ENCODE measurements at places on chromosomes 5 and 9. TPM values are rescaled to one million over a fixed set of nuclear protein-coding genes. Genes with fewer than 3 reads are reported as not detected.

CACNA1B gene
- 0.05 TPM for total RNA-seq

PCDHA1 gene
- 0.10 TPM for total RNA-seq

CARTPT gene
- not detected for total RNA-seq

PRELID1 gene
- 161 TPM for total RNA-seq

PCAT7 gene
- total RNA-seq, result not detected

DAB2 gene
- 55.3 TPM for total RNA-seq

GCNT4 gene
- total RNA-seq, result 0.35 TPM

EIF4E1B gene
- total RNA-seq, result not detected

PCDHA12 gene
- 0.16 TPM for total RNA-seq

C5 gene
- 0.45 TPM for total RNA-seq

FBN2 gene
- total RNA-seq, result 4.2 TPM

GGTA1 gene
- total RNA-seq, result not detected

HABP4 gene
- 32.7 TPM for total RNA-seq

SPATA31D4 gene
- not detected for total RNA-seq

STPG3 gene
- not detected for total RNA-seq

FAM169A gene
- 3.2 TPM for total RNA-seq

HAVCR1 gene
- total RNA-seq, result not detected

AK1 gene
- 777 TPM for total RNA-seq

DMRTA1 gene
- total RNA-seq, result 2.0 TPM

SLC36A3 gene
- not detected for total RNA-seq

PCDHGA9 gene
- 1.7 TPM for total RNA-seq

CBY3 gene
- total RNA-seq, result not detected

PCDHGB7 gene
- 1.4 TPM for total RNA-seq

IFNA10 gene
- not detected for total RNA-seq

LAMC3 gene
- 0.03 TPM for total RNA-seq

PCDH1 gene
- total RNA-seq, result 0.42 TPM

GRXCR2 gene
- total RNA-seq, result not detected

SCAI gene
- 12.5 TPM for total RNA-seq

PKD2L2 gene
- total RNA-seq, result not detected

FGF10 gene
- total RNA-seq, result 1.6 TPM

DOLK gene
- total RNA-seq, result 31.0 TPM

C9 gene
- total RNA-seq, result not detected

DMRT2 gene
- total RNA-seq, result not detected

KLF9 gene
- total RNA-seq, result 30.6 TPM

GRIA1 gene
- total RNA-seq, result 4.7 TPM

PCDHB8 gene
- total RNA-seq, result 10.4 TPM

STC2 gene
- total RNA-seq, result 482 TPM

ALDOB gene
- total RNA-seq, result not detected
